ENCODE measurements at places on chromosomes 7 and 10.

DNA sequence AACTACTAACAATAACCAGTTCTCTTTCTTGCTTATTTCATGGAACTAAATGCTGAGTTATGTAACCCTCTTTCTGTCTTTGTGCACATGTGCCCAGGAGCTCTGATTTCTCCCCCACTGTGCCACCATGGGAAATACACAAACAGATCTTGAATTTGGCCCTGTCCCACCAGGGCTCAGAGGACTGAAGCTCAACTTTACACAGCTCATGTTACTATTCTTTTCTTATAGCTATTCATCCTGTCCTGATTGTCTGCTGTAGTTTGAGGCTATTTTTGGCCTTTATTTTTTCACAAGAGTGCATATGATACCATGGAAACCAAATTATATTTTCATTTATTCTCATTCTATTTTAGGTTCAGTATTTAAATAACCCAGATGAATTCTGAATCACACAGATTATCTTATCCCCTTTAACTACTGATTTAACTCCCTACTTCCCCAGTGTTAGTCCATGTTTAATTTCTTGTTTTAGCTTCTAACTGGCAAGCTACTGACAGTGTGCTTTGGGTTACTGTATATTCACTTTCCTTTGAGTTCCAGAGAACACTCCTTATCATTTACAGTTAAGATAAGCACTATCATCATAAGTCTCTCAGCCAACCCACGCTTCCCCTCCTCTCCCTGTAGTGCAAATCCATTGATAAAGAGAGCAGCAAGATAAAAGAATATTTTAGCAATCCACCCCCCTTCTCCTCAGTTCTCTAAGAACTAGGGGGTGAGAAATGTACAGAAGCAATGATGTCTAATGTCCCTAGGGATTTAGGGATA lies 71.8 kb upstream of the GSDME start:
- DNase-seq, result no peak

GRCh38 chr7:140342727-140343514 lies 55.4 kb downstream of the SLC37A3 start:
- peak; percentile 88 for DNase-seq

DNA sequence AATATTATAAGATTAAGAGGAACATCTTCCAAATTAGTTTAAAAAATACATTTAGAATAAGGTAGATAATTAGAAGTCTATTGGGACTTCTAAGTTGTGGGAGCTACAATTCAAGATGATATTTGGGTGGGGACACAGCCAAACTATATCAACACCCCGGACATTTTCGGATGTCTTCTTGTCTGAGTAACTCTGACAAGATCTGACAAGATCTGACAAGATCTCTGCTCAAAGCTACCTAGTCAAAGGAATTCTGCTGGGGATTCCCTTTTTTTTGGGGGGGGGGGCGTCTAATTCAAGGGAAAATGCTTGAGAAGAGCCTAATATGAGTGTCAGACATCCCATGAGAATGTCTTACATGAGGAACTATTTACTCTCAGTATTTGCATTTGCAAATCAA lies 5.2 kb upstream of the AGMO start:
- no peak for DNase-seq

DNA sequence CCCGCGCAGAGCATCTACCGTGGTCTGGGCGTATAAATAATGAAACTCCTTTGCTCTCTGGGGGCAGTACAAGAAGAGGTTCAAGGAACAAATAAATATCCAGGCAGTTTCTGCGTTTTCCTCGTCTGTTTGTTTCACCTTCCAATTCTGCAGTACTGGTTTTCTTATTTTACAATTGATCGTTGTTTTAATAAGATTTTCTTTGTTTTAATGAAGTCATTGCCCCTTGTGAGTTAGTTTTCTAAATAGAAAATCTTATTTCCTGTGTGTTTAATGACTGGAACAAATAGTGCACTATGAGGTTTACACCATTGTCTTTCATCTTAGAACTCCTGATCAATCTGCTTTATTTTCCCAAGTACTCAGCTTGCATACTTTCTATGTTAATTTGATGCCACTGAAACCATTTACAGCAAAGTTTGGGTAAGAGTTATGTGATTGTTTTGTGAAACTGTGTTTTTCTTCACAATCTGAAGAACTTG lies 1.2 kb downstream of the PLEKHA1 start:
- no peak for DNase-seq
